ENCODE measurements at places on chromosomes 3 and 15. TPM values are rescaled to one million over a fixed set of nuclear protein-coding genes. Genes with fewer than 3 reads are reported as not detected.

Gene NKIRAS1
- total RNA-seq: 6.8 TPM

Gene CPOX
- 20.3 TPM for total RNA-seq

GRCh38 chr3:108673988-108674661 is 83.1 kb downstream of the RETNLB start:
- H3K4me1 ChIP-seq: no peaks in the 10 kb centered on the region
- H3K36me3 ChIP-seq: peaks cover 5% of the 10 kb centered on the region
- H3K27me3 ChIP-seq: no peaks in the 10 kb centered on the region
- DNase-seq: no peak

Gene CCDC39
- not detected for total RNA-seq

GRCh38 chr3:172061724-172062184 is 22.4 kb downstream of the FNDC3B start:
- no peak overlapping the region for H3K4me3 ChIP-seq
- peaks cover 5% of the 10 kb centered on the region for H3K36me3 ChIP-seq
- H3K4me1 ChIP-seq: peaks cover 14% of the 10 kb centered on the region
